ENCODE measurements at places on chromosomes 4 and X.

DNA sequence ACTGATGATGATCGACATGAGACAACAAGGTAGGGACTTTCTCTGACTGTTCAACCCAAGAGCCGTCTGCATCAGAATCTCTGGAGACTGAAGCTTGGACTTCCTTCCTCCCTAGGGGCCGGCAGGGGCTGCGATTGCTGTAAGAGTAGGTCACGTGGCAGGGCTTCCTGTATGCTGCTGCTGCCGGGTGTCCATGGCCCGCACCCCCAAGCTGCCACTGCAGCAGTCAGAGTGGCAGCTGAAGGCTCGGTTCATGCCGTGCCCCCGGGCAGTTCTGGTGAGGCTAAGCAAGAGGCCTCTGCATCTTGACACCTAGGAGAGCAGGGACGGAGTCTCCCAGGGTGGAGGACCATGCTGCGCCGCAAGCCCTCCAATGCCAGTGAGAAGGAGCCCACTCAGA lies at the start of gene SASH3:
TSS of gene SASH3 (plus strand) at position 203 of the 400 bp plus-strand sequence. CDS start at position 352, 149 bp downstream.
- no peak for DNase-seq

GRCh38 chrX:13535376-13536165 lies 33.8 kb upstream of the EGFL6 start:
- DNase-seq, result no peak

DNA sequence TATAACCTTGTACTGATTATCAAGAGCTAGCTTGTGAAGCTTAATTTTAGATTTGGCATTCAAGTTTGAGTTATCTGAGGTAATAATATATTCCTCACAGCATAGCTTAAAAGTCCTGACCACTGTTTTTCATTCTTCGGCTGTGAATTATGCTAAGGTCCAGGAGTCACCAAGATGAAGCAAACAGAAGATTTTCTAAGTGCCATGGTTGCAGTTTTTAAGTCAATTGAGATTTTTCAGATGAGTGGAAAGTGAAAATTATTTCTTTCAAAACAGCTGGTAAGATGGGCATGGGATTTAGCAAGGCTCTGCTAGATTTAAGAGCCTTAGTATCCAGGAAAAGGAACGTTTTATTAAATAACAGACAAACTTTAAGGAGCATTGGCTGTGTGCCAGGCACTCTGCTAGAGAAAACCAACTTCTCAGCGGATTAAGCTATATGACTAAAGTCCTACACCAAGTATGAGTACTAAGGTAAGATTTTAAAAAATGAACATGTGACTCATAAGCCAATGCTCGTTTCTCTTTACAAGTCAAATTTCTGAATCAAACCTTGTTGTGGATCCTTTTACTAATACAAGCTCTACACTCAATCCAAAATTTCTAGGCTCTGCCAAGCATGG lies 149.9 kb upstream of the IL15 start:
- no peak for DNase-seq

GRCh38 chrX:119512146-119512800 lies 44.0 kb downstream of the SLC25A5 start:
- DNase-seq, result peak; percentile 26

- DNase-seq, result no peak
Measured at GRCh38 chr4:152000518-152000917, 239.7 kb upstream of the GATB start.

DNA sequence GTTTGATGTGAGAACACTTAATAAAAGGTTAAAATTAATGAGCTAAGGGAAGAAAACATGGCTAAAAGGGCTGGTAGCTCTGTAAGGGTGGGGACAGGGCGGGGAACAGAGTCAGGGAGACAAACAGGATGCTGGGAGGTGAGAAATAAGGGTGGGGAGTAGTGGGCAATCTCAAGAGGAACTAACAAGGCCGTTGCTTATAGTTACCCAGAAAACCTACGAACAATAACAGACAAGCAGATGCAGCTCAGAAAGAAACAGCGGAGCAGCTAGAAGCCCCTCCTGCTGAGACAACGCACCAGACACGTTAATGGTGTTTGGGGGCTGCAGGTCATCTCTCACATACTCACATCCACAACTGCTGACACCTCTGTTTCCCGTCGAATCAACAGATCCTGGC lies 9.7 kb upstream of the KLF3 start:
- no peak for DNase-seq
